Activated naive CD4-positive, alpha-beta T cell (primary cell): ENCODE measurements at places on chromosomes 5 and 9.

- no peak for DNase-seq
Observed at GRCh38 chr5:102998224-102998623, 121.7 kb downstream of the GIN1 start.

- DNase-seq, result no peak
Observed at GRCh38 chr9:114524247-114524681, 19.0 kb upstream of the WHRN start.

GRCh38 chr5:138983984-138984383 is 108.8 kb upstream of the LRRTM2 start:
- DNase-seq, result no peak

DNA sequence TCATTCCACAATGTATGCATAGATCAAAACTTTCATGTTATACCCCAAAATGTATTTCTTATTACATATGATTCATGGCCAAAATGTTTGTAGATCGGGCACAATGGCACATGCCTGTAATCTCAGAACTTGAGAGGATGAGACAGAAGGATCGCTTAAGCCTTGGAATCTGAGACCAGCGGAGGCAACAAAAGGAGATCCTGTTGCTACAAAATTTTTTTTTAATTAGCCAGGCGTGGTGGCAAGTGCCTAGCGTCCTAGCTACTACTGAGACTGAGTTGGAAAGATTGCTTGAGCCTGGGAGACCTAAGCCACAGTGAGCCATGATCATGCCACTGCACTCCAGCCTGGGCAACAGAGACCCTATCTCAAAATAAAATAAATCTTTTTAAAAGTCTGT is 89.9 kb downstream of the MAPKAP1 start:
- DNase-seq, result no peak

DNA sequence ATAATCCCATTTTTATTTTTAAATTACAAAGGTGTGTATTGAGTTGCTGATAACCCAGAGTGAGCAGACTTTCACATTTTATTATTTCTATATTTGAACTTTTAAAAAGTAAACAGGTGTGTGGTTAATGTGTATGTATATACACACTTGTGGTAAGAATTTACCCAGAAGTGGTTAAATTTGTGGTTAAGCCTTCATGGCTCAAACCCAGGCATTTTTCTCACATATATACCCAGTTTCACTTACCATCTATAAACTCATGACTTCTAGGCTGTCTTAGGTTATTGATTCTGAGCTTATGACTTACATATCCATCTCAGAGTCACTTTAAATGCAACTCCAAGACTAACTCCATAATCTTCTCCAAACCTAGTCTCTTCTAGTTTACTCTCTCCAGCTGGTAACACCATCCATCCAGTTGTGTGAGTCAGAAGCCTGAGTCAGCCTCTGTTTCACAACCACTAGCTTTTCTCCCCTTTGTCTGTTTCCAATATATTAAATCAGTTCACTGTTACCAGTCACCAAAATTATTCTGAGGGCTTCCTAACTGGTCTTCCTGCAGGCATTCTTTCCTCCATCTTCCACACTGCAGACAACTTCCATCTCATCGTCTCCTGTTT is 20.2 kb downstream of the ZBED3 start:
- DNase-seq, result no peak

DNA sequence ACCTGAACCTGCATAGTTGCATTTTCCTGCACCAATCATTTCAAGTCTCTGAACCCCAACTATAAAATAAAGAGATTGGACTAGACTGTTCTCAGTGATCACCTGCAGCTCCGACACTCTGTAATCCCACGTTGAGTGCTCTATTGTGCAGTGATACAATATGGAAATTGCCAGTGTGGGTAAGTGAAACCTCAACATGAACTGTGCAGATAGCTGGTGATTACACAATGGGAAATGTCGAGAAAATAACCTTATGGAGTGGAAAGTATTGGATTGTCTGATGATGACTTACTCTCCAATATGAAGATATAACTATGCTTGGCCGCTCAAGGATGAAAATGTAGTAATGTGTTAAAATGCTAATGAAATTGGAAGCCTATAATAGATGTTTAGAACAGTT is 293.1 kb upstream of the BRINP1 start:
- DNase-seq, result no peak

GRCh38 chr9:134887686-134888602 is 7.3 kb downstream of the FCN2 start:
- DNase-seq, result no peak

GRCh38 chr5:118862596-118862995 is 125.8 kb downstream of the DTWD2 start:
- no peak for DNase-seq

DNA sequence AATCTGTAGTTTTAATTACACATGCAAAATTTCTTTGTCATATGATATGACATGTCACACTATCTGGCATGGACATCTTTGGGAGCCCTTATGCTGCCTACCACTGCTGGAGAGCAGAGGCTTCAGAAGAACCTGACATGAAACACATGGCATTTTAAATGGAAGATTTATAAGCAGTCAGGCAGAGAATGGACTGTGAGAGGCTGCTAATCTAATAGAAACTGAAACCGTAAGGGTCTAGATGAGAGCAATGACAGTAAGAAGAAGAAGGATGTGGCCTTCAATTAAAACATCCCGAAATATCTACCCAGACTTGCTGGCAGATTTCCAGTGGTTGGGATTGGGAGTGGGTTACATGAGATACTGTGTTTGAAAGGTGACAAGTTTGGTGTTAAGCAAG is 149.8 kb downstream of the MACIR start:
- no peak for DNase-seq

- DNase-seq, result no peak
Observed at GRCh38 chr5:84131372-84131771, 253.3 kb downstream of the EDIL3 start.

DNA sequence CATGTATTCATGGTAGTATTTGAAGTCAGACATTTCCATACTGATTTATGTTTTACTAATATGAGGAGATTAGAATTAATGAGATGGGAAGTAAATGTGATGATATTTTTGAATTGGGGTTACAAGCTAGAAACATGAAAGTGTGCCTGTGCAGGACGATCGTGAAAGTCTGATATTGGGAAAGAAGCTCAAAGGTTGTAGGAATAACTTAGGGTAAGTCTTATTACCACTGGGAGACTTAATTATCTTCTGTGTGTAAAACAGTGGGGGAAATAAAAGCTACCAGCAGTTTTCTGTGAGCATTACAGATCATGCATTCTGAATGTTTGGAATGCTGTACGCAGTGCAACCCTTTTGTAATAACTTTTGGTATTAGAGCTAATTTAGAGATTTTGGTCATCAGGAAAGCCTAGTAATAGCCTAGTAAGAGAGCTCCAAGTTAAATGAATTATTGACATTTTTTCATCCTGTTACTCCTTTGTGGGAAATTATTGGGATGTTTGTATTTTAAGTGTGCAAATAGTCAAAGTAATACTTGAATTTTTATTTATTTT is 153.9 kb downstream of the PCSK5 start:
- no peak for DNase-seq

- DNase-seq, result no peak
Observed at GRCh38 chr5:163330723-163331668, 106.4 kb upstream of the CCNG1 start.
